ENCODE measurements at places on chromosomes 2 and 18.

DNA sequence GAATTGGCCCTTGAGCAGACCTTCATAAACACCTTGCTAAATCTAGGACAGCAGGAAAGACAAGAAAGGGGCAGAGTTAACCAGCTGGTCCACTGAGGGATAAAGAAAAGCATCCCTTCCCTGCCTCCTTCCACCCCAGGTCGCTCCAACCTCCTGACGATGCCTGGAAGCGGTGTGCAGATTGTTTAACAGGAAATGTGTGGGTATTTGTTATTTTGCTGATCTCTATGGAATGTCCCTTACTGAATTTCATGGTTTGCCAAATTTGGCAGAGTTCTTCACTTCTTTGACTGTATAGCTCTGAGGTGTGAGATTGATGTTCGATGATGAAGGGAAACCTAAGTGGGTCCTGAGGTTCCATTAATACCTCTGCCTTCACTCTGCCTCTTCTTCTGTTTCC lies 72.9 kb downstream of the MAP3K20 start:
- DNase-seq = no peak

DNA sequence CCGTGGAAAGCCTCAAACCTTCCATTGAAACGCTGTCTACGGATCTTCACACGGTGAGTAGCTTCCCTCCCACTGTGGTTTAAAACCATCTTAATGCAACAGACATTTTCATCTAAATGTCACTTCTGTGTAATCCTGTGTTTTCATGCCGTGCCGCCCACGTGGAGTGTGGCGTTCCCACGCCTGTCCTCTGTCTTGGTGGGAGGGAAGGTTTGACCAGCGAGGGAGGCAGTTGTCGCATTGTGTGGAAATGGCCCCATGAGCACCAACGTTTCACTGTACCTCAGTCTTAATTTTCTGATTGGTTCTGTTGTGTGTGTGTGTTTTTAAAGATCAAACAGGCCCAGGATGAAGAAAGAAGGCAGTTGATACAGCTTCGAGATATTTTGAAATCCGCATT lies 88.6 kb downstream of the ITGB1BP1 start:
- no peak for DNase-seq

- DNase-seq = no peak
Measured at GRCh38 chr2:111617299-111618225, 266.4 kb downstream of the ANAPC1 start.

- DNase-seq = no peak
Measured at GRCh38 chr2:189834059-189834458, 49.8 kb downstream of the PMS1 start.

DNA sequence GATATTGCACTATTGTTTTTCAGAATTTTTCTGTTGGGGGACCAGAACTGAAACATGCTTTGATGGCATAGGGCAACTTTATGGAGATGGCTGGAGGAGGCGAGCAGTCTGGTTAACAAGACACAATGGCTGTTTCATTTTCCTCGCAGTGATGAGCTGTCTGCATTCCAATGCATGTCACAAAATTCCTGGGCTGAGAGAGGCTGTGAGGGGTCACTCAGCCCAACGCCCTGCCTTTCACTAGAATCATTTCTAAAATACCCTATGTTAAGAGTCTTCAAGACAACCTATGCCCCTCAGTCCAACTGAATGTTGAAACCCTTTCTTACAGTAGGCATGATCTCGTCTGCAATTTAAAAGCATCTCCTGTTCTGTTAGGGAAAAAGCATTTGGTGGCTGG lies 1090.0 kb downstream of the BCL11A start:
- no peak for DNase-seq

GRCh38 chr2:98727369-98728087 lies 3.4 kb downstream of the MGAT4A start:
- no peak for DNase-seq

DNA sequence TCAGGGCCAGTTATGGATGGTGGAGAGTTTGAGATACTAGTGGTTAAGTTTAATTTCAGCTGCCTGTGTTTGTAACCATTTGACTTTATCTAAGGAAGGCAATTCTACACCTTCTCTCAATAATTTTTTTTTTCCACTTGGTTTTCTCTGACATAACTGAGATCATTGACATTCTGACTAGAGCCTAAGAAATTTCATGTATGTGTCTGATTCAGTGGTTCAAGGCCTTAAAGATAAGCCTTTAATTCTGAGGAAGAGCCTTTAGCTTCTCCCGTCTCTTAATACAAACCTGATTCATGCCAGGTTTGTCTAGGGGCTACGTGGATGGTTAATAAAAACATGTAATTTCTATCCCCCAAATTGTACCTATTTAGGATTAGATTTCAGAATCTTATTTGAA lies 971.4 kb downstream of the DPP10 start:
- no peak for DNase-seq

DNA sequence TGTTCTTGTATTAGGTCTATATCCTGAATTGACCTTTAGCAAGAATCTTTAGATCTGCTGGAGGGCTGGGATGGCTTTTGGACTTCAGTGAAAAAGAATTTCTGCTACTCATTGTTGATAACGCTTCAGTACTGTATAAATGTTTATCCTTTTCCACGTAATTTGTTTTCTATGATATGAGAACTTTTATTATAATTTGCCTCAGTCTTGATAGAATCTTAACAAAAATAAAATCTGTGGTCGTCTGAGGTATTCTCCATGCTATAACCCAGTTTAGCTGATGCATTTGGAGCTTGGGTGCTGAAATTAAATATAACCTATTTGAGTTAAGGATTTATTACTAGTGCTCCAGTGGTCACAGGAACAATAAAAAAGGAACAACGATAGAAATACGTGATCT lies 71.1 kb downstream of the ACTR3 start:
- no peak for DNase-seq

GRCh38 chr2:42233976-42234441 lies 64.9 kb downstream of the EML4 start:
- DNase-seq = no peak

DNA sequence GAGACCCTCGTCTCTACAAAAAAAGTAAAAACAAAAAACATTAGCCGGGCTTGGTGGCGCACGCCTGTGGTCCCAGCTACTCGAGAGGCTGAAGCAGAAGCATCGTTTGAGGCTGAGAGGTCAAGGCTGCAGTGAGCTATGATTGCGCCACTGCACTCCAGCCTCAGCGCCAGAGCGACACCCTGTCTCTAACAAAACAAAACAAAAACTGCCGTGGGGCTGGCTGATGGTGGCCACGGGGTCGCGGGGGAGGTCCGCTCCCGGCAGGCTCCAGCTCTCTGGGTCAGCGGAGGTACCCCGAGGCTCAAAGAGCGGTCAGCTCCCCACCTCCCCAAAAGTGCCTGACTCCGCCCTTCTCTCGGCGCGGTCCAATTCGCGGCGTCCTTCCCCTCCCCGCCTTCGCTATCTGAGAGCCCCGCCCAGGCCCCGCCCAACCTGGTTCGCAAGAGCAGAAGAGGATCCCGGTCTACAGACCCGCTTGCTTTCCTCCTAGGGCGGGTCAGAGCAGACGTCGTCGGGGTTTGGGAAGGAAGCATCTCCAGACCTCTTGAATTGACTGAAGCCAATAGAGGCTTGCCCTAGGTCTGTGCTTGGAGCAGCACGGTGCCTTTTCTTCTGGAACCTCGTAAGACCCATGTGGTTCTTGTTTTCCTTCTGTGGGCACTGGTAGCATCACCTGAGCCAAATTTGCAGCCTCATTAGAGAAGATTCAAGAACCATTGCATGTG lies 7.8 kb downstream of the RAX start:
- DNase-seq = no peak

DNA sequence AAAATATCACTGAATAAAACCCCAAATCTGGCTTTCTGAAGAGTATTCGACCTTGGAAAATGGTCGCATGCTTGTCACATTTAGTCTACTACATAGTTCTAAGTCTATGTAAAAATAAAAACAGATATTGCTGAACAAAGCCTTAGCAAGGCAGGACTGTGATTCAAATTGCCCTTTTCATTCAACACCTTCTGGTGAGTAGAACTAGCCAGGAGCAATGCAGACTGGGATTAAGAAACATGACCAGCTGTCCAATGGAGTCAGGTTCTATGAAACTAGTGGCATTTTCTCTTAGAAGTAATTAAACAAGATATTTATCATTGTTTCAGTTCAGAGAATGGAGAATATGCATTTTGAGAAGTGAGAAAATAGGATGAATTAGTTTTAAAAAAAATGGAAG lies 1260.5 kb upstream of the ACVR2A start:
- no peak for DNase-seq

DNA sequence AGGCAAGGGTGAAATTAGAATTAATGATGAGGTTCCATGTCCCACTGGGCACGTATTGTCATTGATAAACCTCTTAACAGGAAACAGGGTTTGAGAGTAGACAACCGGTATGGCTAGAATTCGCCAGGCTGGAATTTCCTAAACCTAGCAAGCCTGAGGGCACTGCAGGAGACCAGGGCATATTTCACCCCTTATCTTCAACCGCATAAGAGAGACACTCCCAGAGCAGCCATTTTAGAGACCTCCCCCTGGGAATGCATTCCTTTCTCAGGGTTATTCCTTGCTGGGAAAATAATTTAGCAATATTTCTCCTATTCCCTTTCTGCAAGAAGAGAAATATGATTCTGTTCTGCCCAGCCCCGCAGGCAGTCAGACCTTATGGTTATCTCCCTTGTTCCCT lies 334.6 kb upstream of the LYPD1 start:
- no peak for DNase-seq

- DNase-seq = no peak
Measured at GRCh38 chr2:202152104-202152715, 79.2 kb downstream of the KIAA2012 start.

- DNase-seq = no peak
Measured at GRCh38 chr2:191113761-191114160, 37.0 kb downstream of the STAT4 start.

DNA sequence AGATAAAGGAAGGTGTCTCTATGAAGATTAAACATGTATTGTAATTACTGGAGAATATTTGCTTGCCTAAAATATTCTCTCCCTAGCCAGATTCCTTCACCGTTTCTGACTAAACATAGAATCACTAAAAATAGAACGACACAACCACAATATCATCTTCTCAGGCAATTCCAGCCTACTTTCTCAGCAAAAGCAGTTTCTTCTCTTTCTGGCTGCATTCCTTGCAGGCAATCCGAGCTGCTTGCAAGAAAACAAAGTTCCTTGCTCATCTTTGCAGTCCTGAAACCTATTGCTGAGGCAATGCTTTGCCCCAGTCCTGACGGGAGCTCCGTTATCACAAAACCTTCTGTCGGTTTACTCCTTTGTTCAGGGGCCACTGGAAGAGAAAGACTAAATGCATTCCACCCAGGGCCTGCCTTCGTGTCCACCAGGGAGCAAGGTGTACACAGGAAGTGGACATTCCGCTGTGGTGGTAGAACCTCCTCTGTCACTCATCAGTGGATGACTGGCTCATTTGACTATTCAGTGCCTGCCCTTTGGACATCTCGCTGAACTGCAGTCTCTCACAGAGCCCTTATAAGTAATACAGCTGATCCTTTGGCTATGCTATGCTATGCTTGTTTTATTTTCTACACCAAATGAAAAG lies 239.2 kb upstream of the DOK6 start:
- no peak for DNase-seq

DNA sequence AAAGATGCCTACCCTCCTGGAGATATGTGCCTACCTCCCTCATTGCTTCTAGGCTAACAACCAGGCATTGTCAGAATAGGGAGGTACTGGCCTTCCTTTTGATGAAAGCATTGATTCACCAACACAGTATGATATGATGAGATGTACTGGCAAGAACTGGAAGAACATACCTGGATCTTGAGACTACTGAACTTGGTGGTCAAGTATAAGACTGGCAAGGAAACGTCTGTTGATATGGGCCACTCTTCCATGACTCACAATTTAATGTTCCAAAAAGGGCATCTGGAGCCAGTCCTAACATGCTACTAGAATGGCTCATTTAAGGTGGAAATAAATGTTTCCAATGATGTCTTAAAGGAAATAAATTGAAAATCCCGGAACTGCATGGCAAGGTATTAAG lies 18.1 kb downstream of the DTNB start:
- DNase-seq = no peak

DNA sequence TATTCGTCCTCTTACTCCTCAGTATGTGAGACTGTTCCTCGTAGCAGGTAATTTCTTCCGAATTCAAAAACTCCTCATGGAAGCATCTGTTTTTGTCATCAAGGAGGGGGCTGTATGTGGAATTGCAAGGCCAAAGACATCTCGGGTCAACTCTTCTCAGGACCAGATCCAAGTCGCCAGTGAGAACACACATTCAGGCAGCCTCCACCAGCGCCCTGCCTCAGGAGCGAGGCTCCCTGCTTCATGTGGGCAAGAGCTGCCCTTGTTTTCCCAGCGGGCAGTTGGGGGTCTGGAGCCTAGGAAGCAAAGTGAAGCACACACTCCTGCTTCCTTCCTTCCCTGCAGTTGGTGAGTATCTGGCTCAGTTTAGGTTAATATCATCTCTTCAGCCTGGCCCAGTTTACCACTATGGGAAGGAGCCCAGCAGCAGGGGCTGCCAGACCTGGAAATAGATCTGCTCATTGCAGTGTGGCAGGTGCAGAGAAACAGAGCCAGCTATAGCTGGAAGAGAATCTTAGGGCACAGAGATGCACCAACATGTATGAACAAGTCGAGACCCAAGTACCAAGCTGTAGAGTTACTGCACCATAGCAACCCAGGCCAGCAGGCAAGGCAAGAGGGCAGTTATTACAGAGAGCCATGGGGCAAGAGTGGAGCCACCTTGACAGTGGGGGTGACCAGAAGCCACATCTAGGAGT lies 25.3 kb downstream of the TMEM127 start:
- DNase-seq = no peak

GRCh38 chr2:1115843-1116539 lies 165.3 kb downstream of the SNTG2 start:
- no peak for DNase-seq

GRCh38 chr18:52452427-52452826 lies 112.4 kb downstream of the DCC start:
- DNase-seq = no peak

DNA sequence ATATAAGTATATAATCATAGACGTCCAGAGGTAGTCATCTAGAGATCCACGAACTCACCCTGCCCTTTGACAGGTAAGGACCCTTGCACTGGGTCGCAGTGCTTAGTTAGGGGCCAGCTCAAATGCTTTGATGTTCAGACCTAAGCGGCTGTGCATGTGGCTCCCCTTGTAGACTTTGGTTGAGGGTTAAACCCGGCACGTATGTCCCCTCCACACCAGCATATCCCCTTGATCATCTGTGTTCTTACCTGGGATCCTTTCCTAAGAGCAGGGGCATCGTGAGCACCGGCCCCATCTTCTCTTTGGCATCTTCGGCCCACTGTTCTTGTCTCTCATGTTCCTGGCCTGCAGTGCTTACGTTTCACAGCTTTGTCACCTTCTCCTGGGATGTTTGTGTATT lies 31.4 kb downstream of the GRHL1 start:
- DNase-seq = no peak

- no peak for DNase-seq
Measured at GRCh38 chr18:26089293-26090129, 902 bp downstream of the SS18 start.

- DNase-seq = no peak
Measured at GRCh38 chr2:25473758-25474340, 132.1 kb upstream of the DNMT3A start.

GRCh38 chr18:35458271-35458670 lies 39.5 kb downstream of the INO80C start:
- no peak for DNase-seq

All from stimulated activated CD4-positive, alpha-beta T cell treated with anti-CD3 and anti-CD28 coated beads, TNF-alpha, amount 100 ng/mL, for 4 hours (primary cell).